Activated CD4-positive, alpha-beta memory T cell treated with anti-CD3 and anti-CD28 coated beads, Interleukin-2, amount 10 ng/mL, durations not matched to agents 7 days and 5 days (primary cell): ENCODE measurements at places on chromosomes 6 and 20. TPM values are rescaled to one million over a fixed set of nuclear protein-coding genes. Genes with fewer than 3 reads are reported as not detected.

TFAP2C gene
- total RNA-seq: not detected

DNA sequence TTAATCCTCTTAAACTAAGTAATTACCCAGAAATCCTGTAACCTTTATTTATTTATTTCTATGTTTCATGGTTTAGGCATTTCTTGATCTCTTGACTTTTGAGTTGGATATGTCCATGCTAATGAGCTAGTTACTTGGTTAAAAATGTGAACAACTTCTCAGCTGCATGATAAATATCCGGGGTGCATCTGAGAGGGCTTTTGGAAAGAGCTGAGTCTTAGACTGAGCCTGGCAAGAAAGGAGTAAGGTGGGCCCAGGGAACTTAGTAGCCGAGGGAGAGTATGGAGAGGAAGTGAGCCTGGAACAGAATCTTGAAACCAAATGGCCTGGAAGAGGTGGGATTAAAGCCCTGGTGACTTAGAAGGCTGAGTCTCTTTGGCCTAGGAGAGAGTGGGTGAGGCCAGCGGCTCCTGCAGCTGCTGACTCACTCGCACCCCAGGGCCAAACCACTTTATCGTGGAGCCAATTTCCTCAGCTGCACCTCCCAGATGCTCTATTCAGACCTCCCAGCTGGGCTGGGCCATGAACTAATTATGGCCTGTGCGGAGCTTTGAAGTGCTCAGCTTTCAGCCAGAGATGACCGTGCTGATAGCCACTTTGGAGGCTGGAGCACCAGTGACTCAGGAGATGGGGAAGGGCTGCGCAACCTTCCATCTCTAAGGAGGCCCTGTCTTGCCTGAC, 19.1 kb downstream of the TGM3 start:
- DNase-seq: no peak
- H3K27me3 ChIP-seq: peaks cover 3% of the 10 kb centered on the region
- H3K27ac ChIP-seq: no peak overlapping the region
- H3K36me3 ChIP-seq: no peaks in the 10 kb centered on the region
- no peak overlapping the region for H3K4me3 ChIP-seq

DNA sequence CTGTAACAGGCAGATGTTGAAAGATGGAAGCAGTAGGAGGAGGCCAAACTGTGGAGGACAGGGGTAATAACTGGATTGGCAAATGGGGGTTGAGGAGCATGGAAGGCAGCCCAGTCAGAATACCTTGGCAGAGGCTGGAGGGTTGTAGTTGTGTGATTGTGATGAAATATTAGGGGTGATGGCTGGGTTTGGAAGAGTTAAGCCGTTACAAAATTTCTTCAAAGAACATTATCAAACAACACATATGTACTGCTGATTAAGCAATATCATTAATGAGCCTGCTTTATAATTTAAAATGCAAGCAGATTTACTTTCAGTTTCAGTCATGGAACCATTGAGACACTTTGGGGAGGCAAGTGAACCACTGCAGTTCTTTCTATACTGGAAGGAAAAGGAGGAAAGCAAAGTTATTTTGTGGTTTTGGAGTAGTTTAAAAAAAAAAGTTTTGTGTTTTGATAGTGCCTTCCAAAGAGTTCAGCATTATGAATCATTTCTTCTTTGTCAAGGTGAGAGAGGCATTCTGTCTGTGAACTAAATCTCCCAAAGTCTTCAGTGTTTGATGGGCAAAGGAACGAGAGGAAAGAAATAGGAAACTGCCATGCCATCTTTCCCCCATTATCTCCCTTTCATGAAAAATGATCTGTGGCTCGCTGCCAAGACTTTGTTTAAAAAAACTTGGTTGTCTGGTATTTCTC, 20.7 kb downstream of the FOXO3 start:
- H3K27me3 ChIP-seq: no peaks in the 10 kb centered on the region
- H3K36me3 ChIP-seq: peaks cover 22% of the 10 kb centered on the region
- peaks cover 37% of the 10 kb centered on the region for H3K4me1 ChIP-seq
- H3K4me3 ChIP-seq: no peak overlapping the region
- peak overlapping the region; percentile 0 for H3K27ac ChIP-seq

C4B gene
- total RNA-seq: 5.0 TPM

DNA sequence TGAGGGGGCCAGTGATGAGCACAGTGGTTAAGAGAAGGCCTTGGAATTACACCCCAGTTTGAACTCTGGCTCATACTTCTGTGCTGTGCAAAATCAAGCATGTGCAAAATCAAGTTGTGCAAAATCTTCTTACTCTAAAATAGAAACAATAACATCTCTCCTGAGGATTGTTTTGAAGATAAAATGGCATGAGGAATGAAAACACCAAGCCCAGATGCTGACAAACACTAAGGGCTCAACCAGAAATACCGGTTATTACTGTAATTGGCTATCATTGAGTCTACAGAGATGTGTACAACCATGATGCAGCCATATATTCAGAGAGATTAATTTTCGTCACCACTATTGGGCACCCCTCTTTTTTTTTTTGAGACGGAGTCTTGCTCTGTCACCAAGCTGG, 5.9 kb upstream of the BCAS1 start:
- peaks cover 5% of the 10 kb centered on the region for H3K27me3 ChIP-seq
- no peak overlapping the region for H3K4me3 ChIP-seq
- DNase-seq: no peak

- H3K27me3 ChIP-seq: no peaks in the 10 kb centered on the region
- no peaks in the 10 kb centered on the region for H3K36me3 ChIP-seq
- no peaks in the 10 kb centered on the region for H3K4me1 ChIP-seq
- DNase-seq: no peak
- no peak overlapping the region for H3K4me3 ChIP-seq
These were observed 98.2 kb upstream of the NAA20 start for GRCh38 chr20:19918965-19919329.

MMP24 gene
- total RNA-seq: not detected

CTAGE9 gene
- total RNA-seq: not detected

EBF4 gene
- 2.9 TPM for total RNA-seq

PHACTR3 gene
- not detected for total RNA-seq

DNA sequence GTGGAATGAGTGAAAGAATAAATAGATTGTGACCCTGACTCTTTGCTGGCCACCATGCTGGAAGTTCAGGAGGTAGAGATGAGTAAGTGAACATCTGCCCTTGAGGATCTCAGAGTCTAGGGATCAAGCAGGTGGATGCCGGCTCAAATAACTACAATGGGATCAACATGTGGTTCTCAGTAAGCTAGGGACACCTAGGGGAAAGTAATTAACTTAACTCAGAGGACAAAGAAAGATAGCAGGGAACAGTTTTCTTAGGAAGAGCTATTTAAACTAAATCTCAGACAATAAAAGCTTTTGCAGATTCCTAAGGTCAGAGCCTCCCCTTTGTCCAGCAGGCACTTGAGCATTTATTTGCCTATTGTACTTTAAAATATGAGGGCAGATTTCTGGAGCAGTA, 29.1 kb downstream of the SLC13A3 start:
- H3K27me3 ChIP-seq: peaks cover 66% of the 10 kb centered on the region
- no peak for DNase-seq
- H3K4me1 ChIP-seq: no peaks in the 10 kb centered on the region
- H3K27ac ChIP-seq: no peak overlapping the region
- no peak overlapping the region for H3K4me3 ChIP-seq

IL17F gene
- total RNA-seq: 12.6 TPM

GRCh38 chr6:16684195-16684689, 77.0 kb downstream of the ATXN1 start:
- H3K4me3 ChIP-seq: no peak overlapping the region
- H3K27ac ChIP-seq: no peak overlapping the region
- DNase-seq: no peak
- H3K4me1 ChIP-seq: peaks cover 63% of the 10 kb centered on the region
- peaks cover 51% of the 10 kb centered on the region for H3K36me3 ChIP-seq

- H3K27ac ChIP-seq: no peak overlapping the region
- H3K27me3 ChIP-seq: no peaks in the 10 kb centered on the region
- peaks cover 32% of the 10 kb centered on the region for H3K36me3 ChIP-seq
- no peak overlapping the region for H3K4me3 ChIP-seq
- DNase-seq: no peak
- H3K4me1 ChIP-seq: no peaks in the 10 kb centered on the region
These were observed 13.4 kb downstream of the C20orf173 start for GRCh38 chr20:35515949-35516645.

FAM83B gene
- total RNA-seq: not detected

DNA sequence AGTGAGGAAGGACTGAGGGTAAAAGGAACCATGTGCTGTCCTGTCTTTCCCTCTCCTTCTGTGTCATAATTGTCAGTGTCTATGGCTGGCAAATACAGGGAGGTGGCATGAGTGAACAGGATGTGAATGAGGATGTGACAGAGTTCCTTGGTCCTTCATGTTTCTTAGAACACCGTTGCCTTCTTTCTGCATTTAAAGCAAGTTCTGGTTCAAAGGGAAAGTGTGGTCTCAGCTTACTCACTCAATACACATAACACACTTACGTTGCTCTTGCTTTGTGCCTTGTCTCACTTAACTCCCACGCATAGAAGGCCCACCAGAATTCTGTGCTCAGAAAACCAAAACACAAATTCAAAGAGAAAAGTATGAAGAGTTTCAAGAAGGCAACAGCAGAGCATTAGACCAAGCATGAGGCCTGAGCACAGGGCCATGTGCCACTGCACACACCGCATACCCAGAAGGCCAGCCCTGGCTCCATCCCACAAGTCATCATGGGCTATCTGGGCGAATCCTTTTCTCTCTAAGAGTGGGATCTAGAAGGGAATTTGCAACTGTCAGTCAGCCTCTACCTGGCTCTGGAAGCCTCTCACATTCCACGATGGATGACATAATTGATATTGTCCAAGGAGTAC, 38.9 kb upstream of the SAYSD1 start:
- peak; percentile 23 for DNase-seq
- peak overlapping the region; percentile 11 for H3K27ac ChIP-seq
- no peak overlapping the region for H3K4me3 ChIP-seq
- peaks cover 22% of the 10 kb centered on the region for H3K4me1 ChIP-seq
- no peaks in the 10 kb centered on the region for H3K36me3 ChIP-seq
- H3K27me3 ChIP-seq: peaks cover 22% of the 10 kb centered on the region

BPIFB1 gene
- not detected for total RNA-seq

DNA sequence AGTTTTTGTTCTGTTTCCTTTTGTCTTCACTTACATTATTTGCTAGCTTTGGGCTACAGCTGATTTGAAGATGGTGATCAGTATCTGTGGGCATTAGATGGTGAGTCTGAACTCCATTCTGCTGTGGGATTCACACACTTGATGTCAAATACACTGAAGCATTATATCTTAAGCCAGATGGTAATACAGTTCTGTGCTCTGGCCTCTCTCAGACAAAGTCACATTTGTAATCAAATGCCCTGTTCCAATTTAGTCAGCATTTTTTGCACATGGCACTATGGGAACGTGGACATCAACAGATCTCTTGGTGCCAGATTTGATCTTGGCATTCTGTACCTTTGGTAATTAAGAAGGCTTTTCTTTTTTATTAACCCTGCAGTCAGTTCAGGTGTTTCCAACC, 56.0 kb downstream of the SASH1 start:
- peaks cover 10% of the 10 kb centered on the region for H3K27me3 ChIP-seq
- H3K27ac ChIP-seq: no peak overlapping the region

DNA sequence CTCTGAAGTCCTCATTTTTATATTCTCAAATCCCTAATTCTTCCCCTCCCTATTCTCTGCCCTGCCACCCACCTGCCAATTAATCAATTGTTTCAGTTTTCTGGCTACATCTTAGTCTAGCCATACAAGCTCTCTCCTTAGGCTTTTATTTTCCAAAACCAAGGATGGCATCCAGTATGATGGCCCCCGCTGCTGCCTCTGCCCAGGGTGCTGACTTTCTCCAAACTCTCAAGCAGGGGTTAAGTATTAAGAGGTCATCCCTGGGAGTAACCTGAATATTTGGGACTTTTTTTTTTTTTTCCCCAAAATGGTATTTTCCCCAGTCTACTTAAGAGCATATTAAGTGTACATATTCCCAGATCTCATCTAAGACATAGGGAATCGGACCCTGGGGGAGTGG, 183.8 kb downstream of the DHX35 start:
- no peak overlapping the region for H3K4me3 ChIP-seq
- DNase-seq: no peak
- peaks cover 8% of the 10 kb centered on the region for H3K27me3 ChIP-seq
- H3K36me3 ChIP-seq: no peaks in the 10 kb centered on the region
- H3K4me1 ChIP-seq: no peaks in the 10 kb centered on the region
- no peak overlapping the region for H3K27ac ChIP-seq

OPRM1 gene
- not detected for total RNA-seq

DNA sequence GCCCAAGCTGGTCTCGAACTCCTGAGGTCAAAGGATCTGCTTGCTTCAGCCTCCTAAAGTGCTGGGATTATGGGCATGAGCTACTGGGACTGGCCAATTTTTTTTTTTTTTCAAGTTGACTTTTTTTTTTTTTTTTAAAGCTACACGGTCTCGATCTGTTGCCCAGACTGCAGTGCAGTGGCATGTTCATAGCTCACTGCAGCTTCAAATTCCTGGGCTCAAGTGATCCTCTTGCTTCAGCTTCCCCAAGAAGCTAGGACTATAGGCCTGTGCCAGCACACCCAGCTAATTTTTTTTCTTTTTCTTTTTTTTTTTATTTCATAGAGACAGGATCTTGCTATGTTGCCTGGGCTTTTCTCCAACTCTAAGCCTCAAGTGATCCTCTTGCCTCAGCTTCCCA, 59.5 kb downstream of the NCOA3 start:
- H3K27ac ChIP-seq: no peak overlapping the region
- H3K27me3 ChIP-seq: no peaks in the 10 kb centered on the region
- H3K36me3 ChIP-seq: peaks cover 27% of the 10 kb centered on the region
- no peak overlapping the region for H3K4me3 ChIP-seq

OTOR gene
- total RNA-seq: not detected
